Lung (tissue), 17 donors: ENCODE measurements at places on chromosomes 11 and 22.
A peak's percentile ranks its signal among the peaks of the same experiment; 100 is the strongest.

- DNase-seq, result peak; percentile 36
These were observed 9.2 kb upstream of the C11orf96 start for GRCh38 chr11:43933226-43933607.

DNA sequence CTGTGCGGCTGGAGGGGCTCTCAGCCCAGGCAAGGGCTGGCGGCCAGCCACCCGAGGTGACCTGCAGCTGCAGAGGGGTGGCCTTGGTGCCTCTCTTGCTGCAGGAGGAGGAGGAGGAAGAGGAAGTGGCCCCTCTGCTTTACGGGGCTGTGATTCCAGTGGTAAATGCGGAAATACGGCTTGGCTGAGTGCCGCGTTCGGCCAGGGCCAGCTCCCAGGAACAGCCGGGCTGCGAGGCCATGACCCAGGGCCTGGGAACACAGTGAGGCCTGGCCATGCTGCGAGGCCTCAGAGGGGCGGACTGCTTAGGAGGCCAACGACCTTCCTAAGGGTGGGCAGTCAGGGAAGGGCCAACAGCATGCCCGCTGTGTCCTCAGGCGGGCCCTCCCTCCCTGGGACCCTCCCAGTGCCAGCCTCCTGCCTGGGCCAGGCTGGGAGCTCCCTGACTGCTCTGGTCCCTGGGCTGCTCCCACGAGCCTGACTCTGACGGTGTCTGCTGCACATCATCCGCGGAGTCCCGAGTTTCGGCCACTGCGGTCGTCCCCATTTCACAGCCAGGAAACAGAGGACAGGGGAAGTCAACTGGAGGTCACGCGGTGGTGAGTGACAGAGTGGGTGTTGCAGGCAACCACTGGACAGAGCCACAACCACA is 20.8 kb upstream of the PPARA start:
- no peak for DNase-seq

GRCh38 chr22:40235308-40235707 is 57.6 kb downstream of the TNRC6B start:
- DNase-seq, result no peak

- DNase-seq, result no peak
These were observed 6.7 kb downstream of the TAF1D start for GRCh38 chr11:93734427-93735222.

- no peak for DNase-seq
These were observed 4.3 kb downstream of the KBTBD3 start for GRCh38 chr11:106072804-106073203.

- DNase-seq, result no peak
These were observed 35.8 kb upstream of the FIBIN start for GRCh38 chr11:26958005-26958701.

DNA sequence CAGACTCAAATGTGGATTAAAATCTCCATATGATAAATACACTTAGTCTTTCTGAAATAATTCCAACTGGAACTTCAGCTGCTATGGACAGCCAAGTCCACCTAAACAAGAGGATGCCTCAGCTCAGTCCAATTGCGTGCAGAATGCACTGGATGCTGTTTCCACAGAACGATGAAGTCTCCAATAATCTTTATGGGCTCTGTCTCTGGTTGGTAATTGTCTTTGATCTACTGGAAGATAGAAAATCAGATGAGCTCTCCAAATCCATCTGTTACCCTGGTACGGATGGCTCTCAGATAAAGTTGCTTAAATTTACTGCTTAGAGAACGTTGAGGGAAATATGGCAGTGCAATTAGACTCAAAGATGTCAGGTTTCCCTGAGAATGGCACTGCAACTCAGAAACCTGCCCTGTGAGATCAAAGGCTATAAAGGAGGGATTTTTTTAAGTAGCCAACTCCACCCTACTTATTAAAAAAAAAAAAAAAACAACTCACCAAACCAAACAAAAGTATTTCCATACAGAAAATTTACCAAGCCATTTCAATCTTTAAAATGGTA is 859 bp upstream of the BIRC3 start:
- no peak for DNase-seq

GRCh38 chr11:108592591-108593213 is 866 bp downstream of the EXPH5 start:
- DNase-seq, result peak; percentile 19

GRCh38 chr11:83612891-83613766 is 327.0 kb upstream of the CCDC90B start:
- DNase-seq, result no peak

DNA sequence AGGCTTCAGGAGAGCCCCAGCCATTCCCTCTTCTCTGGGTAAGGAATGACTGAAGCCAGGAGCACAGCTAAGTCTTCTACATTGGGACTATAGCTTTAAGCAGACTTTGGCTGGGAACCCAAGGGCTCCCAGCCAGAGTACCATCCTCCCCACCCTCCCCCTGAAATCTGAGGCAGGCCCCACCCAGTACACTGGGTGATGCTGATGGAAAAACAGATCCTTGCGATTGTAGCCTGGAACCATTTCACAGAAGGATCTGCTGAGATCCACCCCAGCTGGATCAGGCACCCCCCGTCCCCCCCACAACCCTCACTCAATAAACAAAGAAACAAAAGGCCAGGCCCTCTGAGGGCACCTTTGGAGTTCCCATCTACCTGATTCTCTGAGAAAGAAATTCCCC is 39.8 kb downstream of the IL18BP start:
- DNase-seq, result peak; percentile 72

- no peak for DNase-seq
These were observed 51.2 kb upstream of the ELF5 start for GRCh38 chr11:34564807-34565241.

GRCh38 chr11:31820438-31820818 is 9.3 kb upstream of the PAX6 start:
- DNase-seq, result peak; percentile 36

- DNase-seq, result peak; percentile 74
These were observed 15.8 kb upstream of the EHD1 start for GRCh38 chr11:64894070-64894811.

GRCh38 chr22:23908587-23909205 is 14.5 kb downstream of the MIF start:
- no peak for DNase-seq

DNA sequence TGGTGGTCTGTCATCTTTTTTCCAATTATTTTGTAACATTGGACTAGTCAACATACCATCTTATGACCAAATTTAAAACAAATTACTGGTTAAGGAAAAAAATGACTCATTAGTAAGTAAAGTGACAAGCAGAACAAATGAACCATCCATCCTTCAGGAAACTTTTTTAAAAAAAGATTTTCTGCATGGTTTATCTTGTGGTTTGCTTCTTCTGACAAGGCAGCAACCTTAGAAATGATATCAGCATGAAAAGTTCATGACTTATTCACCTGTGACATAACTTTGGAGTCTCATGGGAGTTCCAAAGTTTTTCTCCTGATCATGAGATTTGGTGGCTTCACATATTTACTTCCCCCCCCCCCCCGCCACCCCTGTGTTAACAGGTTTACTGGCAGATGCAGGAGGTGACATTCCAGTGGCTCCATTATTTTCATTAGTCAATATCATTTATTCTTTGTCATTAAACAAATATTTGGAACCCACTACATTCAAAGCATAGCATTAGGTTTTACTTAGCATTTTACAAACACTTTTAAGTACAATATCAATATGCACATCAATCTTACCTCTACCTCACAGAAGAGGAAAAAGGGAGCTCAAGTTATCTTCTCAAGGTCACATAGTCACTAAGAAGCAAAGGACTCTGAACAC is 40.7 kb downstream of the DCUN1D5 start:
- no peak for DNase-seq

DNA sequence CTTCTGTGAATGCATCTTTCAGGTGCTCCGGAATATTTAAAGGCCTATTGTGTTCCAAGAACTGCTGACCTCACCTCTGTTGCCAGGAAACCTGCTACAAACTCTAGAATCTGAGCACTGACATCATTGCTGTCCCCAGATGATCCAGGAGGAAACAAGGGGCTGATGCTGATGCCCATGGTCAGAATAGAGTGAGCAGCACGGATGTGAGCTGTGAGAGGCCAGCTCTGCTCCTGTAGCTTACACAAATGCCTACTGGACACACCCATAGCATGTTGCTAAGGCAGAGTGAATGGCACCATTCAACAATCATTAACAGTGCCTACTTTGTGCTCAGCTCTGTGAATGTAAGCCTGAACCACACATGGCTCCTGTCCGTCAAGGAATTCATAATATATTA is 276.7 kb upstream of the API5 start:
- DNase-seq, result no peak
